ENCODE measurements at places on chromosomes 5 and 9. TPM values are rescaled to one million over a fixed set of nuclear protein-coding genes. Genes with fewer than 3 reads are reported as not detected.

The ARSI gene
- not detected for total RNA-seq

DNA sequence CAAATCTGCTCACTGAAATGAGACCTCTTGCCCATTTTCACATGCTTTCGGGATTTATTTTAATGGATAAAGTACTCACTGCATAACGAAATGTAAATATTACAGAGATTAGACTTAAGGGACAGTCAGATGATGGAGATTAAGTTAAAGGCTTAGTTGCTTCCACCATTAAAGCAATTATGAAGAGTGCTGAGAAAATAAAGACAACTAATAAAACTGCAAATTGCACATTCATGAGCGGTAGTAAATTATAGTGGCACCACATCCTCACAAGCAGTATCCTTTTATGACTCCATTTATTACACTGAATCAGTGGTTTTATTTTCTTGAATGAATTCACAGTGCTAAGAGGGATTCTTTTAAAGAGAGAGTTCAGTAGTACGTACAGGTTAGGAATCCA is 76.2 kb upstream of the TMED7 start:
- no peak for DNase-seq

DNA sequence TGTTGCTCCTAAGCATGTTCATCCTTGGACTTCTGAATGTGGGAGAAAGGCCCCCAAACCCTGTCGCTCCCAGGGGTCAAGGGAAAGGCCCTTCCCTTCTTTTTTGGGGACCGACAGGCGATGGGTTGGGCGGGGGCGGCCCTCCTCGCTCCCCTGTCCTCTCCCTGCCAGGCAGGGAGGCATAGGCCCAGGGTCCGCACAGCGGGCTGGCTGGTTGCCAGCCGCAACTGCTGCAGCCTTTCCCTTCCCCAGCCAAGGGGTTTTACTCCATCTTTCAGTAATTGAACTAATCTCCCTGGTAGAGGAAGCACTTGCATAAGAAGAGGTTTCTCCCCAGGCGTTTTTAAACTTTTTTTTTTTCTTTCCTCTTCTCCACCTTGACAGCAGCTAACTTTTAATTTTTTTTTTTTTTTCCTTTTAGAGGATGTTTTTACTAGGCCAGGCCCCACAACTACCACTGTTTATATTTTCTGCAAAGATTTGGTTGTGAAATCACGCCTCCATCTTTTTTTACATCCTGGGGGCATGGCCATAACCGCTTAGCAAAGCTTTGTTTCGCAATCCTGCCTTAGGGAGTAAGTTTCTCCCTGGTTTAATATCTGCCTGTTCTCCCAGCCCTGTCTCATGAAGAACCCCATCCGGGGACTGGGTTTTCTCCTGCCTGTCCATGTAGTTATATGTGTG is 216.9 kb upstream of the ZNF608 start:
- DNase-seq = no peak

DNA sequence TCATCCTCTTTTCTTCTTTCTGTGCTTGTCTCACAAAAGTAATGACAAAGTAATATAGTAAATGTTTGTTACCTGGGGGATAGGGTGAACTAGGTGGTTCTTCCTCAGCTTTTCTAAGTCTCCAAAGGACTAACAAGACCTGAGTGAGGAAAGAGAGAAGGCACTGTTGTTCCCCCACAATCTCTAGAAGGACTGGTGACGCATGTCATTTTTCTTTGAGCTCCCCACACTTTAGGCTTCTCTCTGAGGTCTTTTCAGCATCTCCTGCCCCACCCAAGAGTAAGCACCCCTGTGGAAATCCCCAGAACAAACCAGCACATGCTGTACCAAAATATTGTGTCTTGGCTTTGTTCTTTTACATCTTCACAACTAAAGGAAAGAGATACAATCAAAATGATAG is 2.4 kb upstream of the IL7R start:
- DNase-seq = peak; percentile 89

DNA sequence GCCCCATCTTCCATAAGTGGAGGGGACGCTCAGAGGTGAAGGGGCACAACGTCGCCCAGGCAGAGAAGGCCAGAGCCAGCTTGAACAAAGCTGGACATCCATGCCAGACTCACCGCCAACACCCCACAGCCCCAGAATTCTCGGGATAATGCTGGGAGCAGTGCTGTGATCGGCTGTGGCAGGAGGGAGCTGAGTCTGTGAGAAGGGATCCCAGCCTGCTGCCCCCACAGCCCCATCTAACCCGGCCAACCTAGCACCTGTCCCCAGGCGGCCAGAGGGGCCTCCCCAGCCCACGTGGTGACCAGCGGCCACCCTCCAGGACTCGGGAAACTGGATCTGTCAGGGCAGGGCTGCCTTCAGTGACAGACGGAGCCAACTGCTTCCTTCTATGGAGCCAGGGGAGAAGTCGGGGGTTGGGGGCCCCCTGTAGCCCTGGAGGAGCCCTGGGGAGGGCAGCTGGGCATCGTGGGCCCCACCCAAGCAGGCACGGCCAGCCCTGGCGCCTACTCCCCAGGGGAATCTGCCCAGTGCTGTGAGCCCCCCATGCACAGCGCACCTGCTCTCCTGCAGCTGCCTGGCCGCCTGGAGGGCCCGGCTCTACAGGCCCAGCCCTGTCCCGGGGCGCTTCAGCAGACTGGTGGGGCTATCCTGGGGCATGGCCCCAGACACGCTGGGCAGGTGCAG is 6.0 kb downstream of the BRD3 start:
- DNase-seq = no peak
